CD4-positive, alpha-beta T cell treated with Interleukin-21 for 1 hour (primary cell): ENCODE measurements at places on chromosomes 16 and 17.

- DNase-seq = no peak
Observed at GRCh38 chr17:6024576-6024975, 45.6 kb upstream of the WSCD1 start.

DNA sequence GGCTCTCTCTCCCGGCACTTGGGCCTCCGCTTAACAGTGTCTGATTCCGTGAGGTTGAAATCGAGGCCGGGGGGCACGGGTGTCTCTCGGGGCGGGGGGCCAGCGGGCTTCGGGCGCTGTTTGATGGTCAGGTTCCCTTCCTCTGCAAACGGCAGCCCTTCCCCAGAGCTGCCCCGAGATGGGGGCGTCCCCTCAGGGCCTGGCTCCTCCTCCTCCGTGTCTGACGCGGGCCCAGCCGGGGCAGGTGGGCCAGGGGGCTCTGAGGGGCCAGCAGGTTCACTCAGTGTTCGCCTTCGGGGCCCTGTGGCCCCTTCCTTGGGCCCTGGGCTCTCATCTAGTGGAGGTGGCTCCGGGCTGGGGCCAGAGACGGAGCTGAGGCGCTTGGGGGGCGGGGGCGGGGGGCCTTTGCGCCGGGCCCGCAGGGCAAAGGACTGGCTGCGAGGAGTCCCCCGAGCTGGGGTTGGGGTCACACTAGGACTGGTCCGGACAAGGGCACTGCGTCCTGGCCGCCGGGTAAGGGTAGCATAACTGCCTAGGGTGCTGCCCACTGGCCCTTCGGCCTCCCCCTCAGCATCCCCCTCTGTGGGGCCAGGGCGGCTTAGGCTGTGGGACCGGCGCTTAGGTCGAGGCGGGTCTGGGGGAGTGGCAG lies 13.1 kb downstream of the CASKIN2 start:
- no peak for DNase-seq

DNA sequence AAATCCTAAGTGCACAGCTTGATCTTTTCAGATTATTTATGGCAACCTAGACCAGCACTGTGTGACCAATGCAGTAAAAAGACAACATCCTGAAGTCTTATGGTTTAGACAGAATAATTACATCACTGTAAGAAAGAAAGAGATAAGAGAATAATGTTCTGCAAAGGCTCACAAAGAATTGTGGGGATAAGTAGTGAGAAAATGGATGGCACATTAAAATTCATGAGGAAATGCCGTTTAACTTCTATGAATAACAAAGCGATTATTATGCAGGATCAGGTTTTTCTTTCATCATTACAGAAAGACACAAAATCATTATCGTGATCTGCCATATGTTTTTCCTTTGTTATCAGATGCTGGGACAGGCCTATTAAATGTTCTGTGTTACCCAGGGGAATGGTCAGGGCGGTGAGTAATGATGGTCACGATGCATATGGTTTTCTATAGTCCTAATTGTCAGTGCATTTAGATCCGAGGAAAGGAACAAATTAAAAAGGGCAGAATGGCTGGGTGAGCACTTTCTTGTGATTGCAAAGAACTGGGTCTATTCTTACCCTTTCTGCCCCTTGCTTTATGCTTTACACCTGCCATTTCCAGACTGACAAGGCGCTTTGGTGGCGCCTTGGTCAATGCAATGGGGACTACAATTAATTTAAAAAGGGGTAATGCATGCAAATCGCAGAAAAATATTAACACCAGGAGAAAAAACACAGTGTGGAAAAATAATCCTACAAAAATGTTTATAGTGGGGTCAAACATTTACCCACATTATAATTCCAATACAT lies 18.1 kb upstream of the DHX40 start:
- DNase-seq = no peak

GRCh38 chr17:7915611-7916384 lies at the start of gene RNF227:
Gene RNF227 (minus strand): TSS chr17:7916289. CDS start chr17:7916195, 94 bp downstream.
- DNase-seq = peak; percentile 89

DNA sequence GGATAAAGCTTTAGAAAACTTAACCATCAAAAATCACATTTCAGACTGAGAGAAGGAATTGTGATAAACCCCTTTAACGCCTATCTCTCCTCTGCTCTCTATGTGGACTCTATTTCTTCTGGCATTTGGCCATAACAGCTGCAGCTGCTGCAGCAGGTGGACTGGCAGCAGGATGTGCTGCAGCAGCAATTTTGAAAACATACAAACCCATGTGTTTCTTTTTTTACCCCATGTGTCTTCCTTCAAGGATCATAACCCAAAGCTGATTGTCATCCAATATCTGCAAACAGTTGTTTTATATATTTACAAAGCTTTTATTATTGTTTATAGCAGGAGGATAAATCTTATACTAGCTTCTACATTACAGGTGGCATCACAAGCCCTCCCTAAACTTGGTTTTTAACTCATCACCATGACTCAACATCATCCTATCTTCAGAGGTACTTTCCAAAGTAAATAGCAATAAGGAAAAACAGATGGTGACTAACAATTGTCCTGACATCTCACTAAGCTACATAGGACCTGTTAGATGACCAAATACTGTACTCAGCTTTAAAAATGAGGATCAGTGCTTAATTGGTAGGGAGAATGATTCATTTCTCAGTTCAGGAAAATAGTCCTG lies 14.5 kb upstream of the KRTAP9-2 start:
- DNase-seq = no peak

DNA sequence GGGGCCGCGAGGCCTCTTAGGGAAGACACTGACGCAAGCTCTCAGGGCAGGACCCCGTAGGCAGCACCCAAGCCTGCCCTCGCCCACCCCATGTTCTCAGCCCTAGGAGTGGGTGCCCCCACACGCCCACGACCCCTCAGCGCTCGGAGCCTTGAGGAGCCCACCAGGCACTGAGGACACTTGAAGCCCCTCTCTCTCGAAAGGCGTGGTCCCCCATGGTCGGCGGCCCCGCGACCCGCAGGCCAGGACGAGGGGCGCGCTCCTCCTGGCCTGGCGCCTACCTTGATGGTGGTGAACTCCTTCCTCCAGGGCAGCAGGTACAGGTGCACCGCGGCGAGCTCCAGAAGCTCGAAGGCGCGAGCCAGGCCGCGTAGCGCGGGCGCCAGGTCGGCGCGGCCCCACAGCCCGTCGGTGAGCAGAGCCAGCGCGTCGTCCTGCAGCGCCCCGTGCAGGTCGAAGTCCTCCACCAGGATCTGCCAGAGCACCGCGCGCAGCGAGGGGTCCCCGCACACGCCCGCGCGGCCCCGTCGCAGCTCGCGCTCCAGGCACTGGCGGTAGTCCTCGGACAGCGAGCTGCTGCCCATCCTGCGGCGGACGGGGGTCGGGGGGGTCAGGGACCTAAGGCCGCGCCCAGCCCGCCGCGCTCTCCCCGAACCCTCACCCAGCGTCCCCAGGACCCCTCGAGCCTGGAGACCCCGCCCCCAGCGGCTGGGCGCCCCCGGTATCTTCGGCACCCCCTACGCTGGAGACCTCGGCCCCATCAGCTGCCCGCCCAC lies 668 bp downstream of the SPATA2L start:
- peak; percentile 57 for DNase-seq

GRCh38 chr17:51319186-51319585 lies 58.8 kb downstream of the UTP18 start:
- DNase-seq = no peak

- no peak for DNase-seq
Observed at GRCh38 chr17:2008332-2009126, 16.6 kb downstream of the RTN4RL1 start.

GRCh38 chr17:3724378-3725077 lies 825 bp downstream of the HASPIN start:
- no peak for DNase-seq

DNA sequence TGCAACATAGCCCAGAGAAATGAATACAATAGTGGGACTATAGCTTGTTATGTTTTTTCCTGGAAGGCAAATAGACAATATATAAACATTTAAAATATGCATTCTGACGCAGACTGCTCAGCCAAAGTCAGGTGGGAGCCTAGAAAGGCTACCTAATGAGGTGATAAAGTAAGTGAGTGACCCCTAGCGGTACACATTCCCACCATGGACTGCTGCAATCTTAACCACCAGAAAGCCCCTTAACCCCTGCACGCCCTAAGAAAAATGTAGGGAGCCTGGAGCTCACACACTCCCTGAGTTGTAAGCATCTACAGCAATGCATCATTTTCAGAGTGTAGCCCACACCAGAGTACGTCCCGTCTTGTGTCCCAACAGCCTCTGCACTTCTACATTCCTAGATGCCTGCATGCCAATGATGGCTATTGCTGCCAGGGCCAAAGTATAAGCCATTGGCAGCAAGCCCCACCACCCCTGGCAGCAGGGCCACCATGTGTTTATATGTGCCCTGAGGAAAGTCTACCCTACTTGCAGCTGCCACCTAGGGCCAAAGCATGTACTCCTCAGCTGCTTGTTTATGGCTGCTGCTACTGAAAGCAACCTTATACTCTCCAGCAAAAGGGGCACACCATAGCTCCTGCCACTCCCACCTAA lies 127.6 kb downstream of the KIF2B start:
- no peak for DNase-seq

DNA sequence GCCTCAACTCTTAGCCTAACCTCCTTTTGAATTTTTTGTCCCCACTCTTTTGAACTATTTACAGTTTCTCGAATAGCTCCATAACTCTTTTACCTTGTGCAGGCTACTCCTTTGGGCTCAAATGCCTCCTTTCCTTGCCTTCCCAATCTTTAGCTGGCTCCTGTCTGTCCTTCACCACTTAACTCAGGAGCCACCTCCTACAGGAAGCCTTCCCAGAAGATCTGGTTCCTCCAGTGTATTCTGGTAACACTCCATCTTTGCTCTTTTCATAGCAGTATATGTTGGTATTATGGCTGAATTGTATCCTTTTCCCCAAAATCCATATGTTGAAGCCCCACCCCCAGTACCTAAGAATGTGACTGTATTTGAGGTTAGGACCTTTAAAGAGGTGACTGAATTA lies 9.0 kb upstream of the GRB2 start:
- no peak for DNase-seq

- no peak for DNase-seq
Observed at GRCh38 chr17:28717578-28718332, at the start of gene RAB34. Gene RAB34 (minus strand): TSS chr17:28717868. CDS start chr17:28717266, 602 bp downstream.

- DNase-seq = no peak
Observed at GRCh38 chr17:65977041-65977440, 214.9 kb downstream of the CEP112 start.

DNA sequence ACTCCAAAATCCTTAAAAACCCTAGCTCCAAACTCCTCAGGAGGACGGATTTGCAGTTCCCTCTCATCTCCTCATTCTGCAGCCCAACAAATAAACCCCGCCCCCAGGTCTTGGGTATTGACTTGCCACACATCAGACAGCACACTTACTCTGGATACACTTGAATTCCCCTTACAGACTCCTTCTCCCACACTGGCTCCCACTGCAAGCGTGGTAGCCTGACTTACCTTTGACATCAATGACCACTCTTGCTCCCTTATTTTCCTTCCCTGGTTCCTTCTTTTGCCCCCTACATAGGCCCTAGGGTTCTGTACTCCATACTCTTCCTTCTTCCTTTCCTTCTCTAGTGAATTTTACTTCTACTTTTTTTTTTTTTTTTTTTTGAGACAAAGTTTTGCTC lies 7.5 kb downstream of the RFFL start:
- no peak for DNase-seq

GRCh38 chr16:88069397-88070168 lies 118.3 kb downstream of the BANP start:
- DNase-seq = no peak

- no peak for DNase-seq
Observed at GRCh38 chr17:80594431-80595269, 50.0 kb downstream of the RPTOR start.

- no peak for DNase-seq
Observed at GRCh38 chr16:27480761-27481160, 69.0 kb downstream of the GTF3C1 start.

- DNase-seq = peak; percentile 74
Observed at GRCh38 chr17:78355045-78355641, 4.7 kb downstream of the SOCS3 start.

GRCh38 chr17:38660097-38661025 lies 14.4 kb downstream of the EPOP start:
- DNase-seq = no peak

DNA sequence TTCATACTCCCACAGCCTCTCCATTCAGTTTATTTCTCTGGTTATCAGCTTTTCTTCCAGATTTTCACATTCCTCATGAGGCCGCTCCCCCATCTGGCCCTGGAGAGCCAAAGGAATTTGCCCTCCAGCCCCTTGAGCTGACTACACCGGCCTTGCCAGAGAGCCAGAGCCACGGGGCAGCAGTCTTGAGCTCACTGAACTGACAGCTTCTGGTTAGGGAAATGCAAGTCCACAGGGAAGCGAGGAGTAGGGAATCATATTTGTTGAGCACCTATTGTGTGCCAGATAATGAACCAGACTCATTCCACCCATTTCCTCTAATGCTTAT lies 102.4 kb downstream of the ABCC12 start:
- DNase-seq = no peak

DNA sequence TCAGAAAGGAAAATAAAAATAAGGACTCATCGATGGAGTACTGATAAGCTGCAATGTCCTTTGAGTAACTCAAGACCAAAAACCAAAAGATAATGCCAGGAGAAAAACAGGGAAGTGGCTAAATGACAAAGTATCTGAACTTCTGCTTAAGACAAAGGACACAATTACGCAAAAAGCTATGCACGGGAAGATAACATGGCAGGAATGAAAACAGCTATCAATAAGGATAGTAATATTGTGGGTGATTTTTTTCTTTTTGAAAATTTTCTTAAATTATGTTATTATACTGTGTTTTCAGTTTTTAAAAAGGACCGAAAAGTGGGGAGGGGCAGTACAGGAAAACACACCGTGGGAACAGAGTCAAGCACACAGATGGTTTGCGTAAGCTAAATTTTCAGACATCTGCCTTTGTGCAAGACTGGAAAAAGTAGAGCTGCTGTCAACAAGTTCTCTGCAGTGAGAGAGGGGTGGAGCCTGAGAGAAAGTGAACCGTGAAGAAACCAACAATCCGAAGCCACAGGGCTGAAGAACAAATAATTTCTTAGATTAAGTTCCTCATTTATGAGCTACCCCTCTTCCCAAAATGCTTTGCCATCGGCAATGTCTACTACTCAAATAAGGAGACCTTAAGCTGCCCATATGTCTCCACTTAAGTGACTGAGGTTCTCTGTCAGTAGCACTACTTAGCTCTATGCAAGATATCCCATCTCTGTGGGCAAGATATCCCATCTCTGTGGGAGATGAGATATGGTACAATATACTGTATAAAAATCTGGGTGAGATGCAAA lies 99.9 kb upstream of the CORO6 start:
- peak; percentile 73 for DNase-seq

DNA sequence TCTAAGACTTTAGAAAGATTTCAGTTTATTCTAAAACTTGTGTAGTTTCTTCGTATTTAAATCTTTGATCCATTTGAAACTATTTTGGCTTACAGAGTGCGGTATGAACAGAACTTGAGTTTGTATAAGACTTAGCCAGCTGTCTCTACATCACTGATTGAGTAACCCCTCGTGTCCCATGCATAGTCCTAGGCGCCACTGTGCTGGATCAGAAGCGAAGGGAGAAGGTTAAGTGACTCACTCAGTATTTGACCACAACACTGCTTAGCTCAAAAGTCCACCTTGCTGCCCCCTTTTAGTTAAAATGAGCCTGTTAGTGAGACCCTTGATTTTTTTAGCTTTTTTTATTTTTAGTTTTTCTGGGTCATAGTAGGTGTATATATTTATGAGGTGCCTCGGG lies 28.4 kb downstream of the CD300LB start:
- DNase-seq = no peak
